ENCODE measurements at places on chromosomes 11 and 22. TPM values are rescaled to one million over a fixed set of nuclear protein-coding genes. Genes with fewer than 3 reads are reported as not detected.

Gene PNPLA3
- total RNA-seq: 6.9 TPM

Gene VSIG2
- 30.5 TPM for total RNA-seq

DNA sequence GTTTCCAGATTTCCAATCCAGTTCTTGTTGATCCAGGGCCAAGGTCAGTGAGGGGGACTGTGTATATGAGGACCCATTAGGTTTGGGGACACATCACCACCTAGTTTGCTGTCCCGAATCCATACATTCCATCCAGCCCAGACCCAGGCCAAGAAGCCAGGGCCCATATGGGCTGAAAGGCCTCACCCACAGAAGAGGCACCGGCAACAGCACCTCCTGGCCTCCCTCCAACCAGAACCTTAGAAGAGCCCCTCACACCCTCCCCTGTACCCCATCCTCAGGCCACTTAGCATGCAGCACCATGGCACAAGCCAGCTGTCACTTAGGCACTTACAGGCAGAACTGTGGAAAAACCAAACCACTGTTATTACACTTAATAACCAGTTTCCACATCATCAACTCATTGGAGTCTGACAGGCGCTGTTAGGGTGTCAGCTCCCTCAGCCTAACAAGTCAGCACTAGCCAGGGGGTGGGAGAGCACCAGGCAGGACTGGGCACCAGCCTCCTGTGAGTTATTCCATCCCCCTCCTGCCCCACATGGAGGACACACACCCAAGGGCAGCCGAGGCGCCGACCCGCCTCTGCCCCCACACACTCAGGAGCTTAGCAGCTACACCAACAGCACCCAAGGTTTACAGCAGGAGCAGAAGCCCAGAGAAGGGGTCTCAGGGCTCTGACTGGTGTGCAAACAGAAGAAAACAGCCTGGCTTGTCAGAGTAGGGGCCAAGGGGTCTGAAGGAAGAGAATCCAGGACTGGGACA lies 132.0 kb downstream of the BUD13 start:
- no peaks in the 10 kb centered on the region for H3K4me1 ChIP-seq
- no peak overlapping the region for H3K4me3 ChIP-seq
- no peak overlapping the region for H3K27ac ChIP-seq
- H3K36me3 ChIP-seq: no peaks in the 10 kb centered on the region
- peaks cover 15% of the 10 kb centered on the region for H3K27me3 ChIP-seq

Gene DNAJB7
- total RNA-seq: not detected
